Fibroblast of upper back skin (primary cell): ENCODE measurements at places on chromosomes 13 and 19.

GRCh38 chr19:17996826-17997316 is 11.1 kb upstream of the ARRDC2 start:
- peak; percentile 70 for DNase-seq

DNA sequence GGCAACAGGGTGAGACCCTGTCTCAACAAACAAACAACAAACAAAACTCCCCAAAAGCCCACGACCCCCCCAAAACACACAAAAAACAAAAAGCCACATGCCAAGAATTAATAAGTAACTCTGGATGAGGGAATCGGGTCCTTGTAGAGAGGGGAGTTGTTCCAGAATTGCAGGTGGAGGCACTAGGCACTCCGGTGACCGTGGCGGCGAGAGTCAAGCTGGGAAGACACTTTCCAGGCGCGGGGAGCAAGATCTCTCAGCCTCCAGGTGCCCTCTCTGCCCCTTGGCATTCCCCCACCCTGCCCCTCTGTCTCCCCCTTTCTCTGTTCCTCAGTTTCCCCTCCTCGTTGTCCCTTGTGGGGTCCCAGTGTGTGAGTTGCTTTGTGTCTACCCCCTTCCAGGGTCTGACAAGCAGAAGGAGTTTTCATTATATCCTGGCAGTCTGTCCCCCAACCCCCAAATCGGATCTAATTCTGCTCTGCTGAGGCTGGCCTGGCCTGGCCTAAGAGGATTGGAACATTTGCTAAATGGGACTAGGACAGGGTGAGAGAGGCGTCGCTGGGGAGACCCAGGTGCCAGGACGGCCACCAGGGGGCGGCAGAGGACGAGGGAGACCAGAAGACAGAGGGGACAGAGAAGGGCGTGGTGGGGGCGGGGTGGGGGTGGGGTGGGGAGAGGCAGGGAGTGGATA is 8.3 kb upstream of the CRX start:
- peak; percentile 28 for DNase-seq

- peak; percentile 9 for DNase-seq
Observed at GRCh38 chr13:102597029-102597961, 509 bp downstream of the TPP2 start.

GRCh38 chr13:51618626-51619025 is 34.4 kb downstream of the WDFY2 start:
- DNase-seq = no peak

DNA sequence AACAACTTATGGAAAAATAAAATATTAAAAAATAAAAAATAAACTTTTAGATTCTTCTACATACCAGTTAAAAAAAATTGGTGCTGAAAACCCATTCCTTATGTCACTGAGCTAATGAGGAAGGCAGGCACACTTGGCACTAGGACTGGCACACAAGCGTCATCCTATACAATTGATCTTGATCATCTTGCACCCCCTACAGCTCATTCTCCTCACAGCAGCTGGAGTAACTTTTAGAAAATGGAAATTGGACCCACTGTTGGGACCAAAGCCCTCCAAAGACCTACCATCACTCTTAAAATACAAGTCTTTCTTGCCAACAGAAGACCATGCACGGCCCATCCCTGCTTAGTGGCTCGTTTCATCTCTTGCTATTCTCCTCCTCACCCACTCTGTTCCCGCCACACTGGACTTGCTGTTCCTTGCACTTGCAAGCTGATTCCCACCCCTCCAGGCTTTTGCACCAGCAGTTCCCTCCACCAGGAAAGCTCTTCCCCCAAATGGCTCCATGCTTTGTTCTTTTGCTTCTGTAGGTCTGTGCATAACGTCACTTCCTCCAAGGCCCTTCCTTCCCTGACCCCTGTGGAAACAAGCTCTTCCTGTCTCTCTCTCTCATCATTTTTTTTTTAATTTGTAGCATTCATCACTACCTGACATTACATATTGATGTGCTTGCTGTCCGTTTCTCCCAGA is 11.6 kb downstream of the CTU1 start:
- no peak for DNase-seq

DNA sequence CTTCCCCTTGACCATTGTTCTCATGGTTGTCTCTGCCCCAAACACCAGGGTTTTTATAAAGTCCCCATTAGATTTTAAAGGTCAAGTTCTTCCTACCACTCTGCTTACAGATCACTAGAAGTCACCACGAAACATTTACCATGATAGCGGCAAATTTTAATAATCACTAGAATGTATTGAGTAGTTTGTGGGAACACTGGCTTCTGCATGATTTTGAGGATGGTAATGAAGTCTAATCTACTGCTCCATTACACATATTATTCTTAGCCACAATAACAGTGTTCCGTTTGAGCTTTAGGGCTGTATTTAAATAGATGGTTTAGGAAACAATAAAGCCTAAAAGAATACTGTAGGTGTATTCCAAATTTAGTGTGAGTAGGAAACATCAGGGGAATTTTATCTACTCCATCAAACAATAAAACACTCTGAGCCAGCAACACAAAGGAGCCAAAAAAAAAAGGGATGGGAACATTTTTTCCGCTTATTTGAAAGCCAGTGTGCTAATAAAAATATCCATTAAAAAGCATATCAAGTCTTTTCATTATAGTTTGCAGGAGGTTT is 49.7 kb downstream of the KLF12 start:
- no peak for DNase-seq

DNA sequence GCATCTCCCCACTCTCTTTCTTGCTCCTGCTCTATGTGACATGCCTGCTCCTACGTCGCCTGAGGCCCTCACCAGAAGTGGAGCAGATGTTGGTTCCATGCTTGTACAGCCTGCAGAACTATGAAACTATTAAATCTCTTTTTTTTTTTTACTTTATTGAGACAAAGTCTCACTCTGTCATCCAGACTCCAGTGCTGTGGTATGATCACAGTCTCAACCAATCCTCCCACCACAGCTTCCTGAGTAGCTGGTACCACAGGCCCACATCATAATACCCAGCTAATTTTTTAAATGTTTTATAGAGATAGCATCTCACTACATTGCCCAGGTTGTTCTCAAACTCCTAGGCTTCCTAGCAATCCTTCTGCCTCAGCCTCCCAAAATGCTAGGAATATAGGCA is 1067.7 kb downstream of the PCDH9 start:
- no peak for DNase-seq

GRCh38 chr13:54449922-54450321 is 1421.3 kb downstream of the OLFM4 start:
- no peak for DNase-seq

GRCh38 chr19:18014197-18014596 is 6.2 kb downstream of the ARRDC2 start:
- DNase-seq = no peak

- DNase-seq = no peak
Observed at GRCh38 chr19:6498294-6499036, 3.6 kb downstream of the TUBB4A start.

- DNase-seq = no peak
Observed at GRCh38 chr19:907183-907853, 5.7 kb downstream of the R3HDM4 start.

DNA sequence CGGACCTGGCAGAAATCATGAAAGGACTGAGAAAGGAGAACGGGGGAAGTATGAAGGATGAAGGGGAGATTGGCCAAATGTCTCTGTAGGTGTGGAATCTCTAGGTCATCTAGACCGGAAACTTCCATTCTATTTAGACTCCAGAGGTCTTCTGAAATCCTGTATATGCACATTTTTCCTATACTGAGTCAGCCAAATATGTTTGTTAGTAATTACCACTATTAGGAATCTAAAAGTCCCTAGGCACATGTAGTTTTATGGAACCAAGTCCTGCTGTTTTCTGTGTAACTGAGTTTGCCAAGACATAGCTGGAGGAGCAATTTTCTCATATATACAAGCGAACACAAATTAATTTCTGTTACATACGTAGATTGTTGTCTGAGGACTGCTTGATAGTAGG is 498.1 kb downstream of the GPC5 start:
- DNase-seq = peak; percentile 3

DNA sequence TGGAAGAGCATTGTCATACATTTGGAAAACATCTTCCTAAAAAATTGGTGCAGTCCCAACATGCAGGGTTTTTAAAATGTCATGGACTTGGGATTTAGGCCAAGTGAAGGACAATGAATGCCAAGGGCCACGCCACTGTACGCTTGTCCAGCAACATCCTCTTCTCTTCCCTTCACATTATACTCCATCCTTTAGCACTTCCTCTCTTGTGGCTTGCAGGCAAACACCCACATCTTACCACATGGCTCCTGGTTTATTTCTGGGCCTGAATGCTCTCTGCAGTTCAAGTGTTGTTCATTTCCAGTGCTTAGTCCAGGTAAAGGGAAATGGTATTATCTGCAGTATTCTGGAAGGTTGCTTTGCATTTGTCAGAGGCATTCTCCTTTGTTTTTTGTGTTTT is 45.0 kb downstream of the CBY2 start:
- DNase-seq = no peak

- DNase-seq = no peak
Observed at GRCh38 chr19:3135961-3136683, at the start of gene GNA15. TSS of gene GNA15 (plus strand) at chr19:3136033. CDS start at chr19:3136451, 418 bp downstream.

DNA sequence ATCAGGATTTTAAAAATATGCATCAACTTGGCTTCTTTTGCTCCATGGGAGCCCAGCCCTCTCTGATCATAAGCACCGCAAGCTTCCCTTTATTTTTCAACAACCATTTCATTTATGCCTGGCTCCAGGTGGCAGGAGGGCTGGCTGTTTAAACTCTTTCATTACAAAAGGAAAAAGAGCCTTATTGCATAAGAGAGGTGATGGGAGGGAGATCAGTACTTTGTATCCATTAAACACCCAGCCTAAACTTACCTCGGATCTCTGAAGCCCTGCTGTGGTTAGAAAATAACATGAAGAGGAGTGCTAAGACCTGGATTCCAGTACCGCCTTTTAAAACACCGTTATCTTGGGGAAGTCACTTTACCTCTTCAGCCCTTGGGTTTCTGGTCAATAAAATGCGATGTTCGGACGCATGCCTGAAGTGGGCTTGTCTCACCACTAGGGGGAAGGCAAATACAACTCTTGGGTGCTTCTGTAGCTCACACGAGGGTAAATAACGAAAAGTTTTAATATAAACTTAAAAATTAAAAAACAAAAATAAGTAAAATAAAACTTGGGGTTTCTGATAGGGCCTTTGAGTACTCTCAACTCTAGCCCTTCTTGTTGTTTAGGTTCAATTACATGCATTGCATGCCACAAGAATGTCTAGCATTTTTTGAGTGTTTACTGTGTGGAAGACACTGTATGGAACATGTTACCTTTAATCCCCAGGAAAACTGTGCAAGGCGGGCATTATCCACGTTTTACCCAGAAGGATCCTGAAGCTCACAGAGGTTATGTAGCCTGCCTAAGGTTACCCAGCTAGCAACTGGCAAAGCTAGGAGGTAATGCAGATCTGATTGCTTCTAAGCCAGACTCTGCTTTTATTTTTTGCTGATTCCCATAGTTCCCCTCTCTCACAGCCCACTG is 240.3 kb downstream of the LMO7 start:
- peak; percentile 58 for DNase-seq

DNA sequence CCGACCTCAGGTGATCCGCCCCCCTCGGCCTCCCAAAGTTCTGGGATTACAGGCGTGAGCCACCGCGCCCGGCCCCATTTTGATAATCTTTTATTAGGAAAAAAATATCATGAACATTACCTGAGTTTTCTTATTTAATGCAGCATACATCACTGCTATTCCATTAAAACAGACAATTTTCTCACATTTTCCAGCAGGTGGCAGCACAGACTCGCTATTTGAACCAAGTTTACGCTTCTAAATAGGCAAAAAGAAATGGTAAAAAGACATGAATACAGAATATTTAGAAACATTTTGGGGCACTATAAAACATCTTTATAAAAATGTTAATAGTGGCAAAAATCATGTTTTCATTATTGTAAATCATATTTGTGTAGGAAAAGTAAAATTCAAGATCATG is 903.1 kb downstream of the SLITRK6 start:
- DNase-seq = peak; percentile 69
